NCI-H2081 (cell line): ENCODE measurements at places on chromosomes 2 and 18.

DNA sequence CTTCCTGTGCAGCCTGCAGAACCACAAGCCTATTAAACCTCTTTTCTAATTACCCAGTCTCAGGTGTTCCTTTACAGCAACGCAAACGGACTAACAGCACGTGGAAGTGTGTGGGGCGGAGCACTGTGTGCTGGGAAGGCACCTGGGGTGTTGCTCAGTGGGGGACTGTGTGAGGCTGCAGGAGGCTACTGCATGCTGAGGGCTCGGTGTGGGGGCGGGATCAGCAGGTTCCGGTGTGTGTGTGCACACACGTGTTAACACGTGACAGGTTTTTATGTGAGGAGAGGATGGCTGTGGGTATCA lies 58.9 kb downstream of the ANKMY1 start:
- no peak for DNase-seq

GRCh38 chr2:38610851-38611801 lies 8.4 kb upstream of the HNRNPLL start:
- DNase-seq: no peak

DNA sequence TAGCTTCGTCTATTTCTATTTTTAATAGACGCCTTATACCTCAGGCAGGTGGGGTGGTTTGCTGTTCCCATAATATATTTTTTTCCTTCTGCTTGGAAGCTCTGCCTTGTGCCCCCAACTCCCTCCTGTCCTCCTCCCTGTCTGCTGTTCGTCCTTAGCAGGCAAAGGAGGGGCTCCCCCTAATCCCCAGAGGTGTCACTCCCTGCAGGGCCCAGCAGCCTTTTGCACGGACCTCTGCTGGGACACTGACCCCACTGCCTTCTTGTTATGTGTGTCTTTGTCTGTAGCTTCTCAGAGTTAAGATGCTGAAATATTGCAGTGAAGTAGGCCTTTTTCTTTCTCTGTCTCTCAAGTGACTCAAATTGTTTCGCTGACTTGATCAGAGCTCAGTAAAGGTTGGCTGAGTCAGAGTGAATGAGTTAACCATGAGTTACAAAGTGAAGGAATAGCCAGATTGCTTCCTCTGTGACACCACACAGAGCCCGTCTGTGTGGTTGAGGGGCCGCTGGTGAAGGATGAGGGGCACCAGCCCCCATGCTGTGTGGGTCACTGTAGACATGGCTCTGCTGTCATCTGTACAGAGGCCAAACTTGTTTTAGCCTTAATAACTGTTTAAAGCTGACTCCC lies 47.7 kb downstream of the PRKCE start:
- no peak for DNase-seq

- DNase-seq: no peak
These were observed 75.6 kb downstream of the ZBTB7C start for GRCh38 chr18:48333563-48333962.

DNA sequence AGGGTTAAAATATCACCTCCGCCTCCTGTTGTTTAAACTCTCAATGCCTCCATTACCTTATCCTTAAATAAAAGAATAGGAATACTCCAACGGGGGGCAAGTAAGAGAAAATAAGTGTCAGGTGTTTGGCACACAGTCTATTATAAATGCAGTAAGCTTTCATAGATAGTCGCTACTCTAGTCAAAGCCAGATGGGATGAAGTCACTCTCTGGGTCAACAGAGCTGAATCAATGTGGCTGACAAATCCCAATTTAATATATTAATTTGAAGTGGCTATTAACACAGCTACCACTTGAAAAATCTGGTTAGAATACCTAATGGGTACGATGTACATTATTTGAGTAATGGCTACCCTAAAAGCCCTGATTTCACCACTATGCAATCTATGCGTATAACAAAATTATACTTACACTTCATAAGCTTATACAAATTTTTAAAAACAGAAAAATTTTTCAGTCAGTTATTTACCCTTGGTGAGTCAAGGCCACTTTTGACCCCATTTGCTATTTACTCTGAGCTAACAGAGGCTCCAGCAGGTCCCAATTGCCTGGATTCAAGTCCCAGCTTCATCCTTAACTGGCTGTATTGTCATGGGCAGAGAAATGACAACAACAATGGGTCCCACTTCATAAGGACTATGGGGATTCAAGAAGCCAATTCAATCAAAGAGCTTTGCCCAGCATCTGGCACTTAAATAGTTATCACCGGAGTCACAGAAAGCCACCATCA lies 167.5 kb upstream of the PID1 start:
- no peak for DNase-seq

GRCh38 chr2:133097666-133098065 lies 427.7 kb upstream of the LYPD1 start:
- no peak for DNase-seq

- no peak for DNase-seq
These were observed 7.5 kb downstream of the MAL start for GRCh38 chr2:95032868-95033603.

- no peak for DNase-seq
These were observed 227.7 kb upstream of the BOD1L2 start for GRCh38 chr18:56919190-56919589.

- no peak for DNase-seq
These were observed 238.4 kb downstream of the ZNF521 start for GRCh38 chr18:25113566-25113965.

- no peak for DNase-seq
These were observed 69.9 kb upstream of the FZD5 start for GRCh38 chr2:207839575-207839974.

GRCh38 chr2:79393806-79394484 lies 118.9 kb upstream of the CTNNA2 start:
- DNase-seq: no peak

DNA sequence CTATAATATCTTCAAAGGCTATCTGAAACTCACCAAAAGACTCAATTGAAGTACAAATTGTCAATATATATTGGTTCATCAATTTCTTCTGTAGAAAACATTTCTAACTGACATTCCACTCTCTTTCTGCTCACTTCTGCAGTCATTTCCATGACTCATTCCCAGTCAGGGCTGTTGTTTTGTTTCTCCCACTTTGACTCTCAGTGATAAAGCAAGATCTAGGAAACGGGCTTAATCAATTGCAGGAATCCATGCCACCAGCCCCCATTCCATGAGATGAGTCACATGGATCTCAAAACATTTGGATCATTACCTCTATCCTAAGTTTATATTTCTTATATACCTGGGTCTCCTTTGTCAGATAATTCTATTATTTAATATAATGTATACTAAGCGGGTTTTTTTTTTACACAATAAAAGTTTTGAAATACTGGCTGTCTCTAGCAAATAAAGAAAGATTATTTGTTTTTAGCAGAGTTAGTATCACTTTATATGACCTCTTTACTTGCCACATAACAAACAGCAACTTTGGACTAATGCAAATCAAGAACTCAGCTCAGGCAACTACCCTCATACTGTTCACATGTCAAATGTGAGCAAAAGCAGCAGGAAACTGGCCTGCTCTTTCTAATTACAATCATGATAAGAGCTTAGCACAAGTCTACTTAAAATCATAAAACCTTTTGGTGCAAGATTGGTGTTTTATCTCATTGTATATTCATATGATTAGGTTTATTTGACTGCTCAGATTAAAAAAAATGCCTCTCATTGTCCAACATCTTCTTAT lies 251.1 kb upstream of the PIK3C3 start:
- DNase-seq: no peak
